ENCODE measurements at places on chromosomes 1 and 21.
A peak's percentile ranks its signal among the peaks of the same experiment; 100 is the strongest.

- no peak for DNase-seq
Observed at GRCh38 chr1:162135271-162135775, 65.8 kb downstream of the NOS1AP start.

- DNase-seq, result no peak
Observed at GRCh38 chr1:195899762-195900352, 708.4 kb downstream of the KCNT2 start.

- DNase-seq, result no peak
Observed at GRCh38 chr1:87044840-87045239, 130.4 kb downstream of the HS2ST1 start.

DNA sequence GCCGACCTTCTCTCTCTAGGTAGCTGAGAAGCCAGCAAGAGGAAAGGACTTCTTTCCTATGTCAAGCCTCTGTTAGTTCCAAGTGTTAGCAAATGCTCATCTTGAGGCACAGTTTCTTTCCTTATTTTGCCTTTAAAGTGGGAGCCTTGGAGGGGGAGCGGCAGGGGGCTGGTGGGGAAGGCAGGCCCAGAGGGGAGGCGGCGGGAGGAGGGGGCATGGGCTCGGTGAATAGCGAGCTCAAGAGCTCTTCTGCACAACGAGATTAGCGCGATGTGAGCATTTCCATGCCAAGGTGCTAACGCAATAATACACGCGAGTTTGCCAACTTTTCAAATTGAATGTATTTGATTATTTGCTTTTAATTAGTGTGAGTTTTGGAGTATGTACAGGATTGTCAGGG lies 372.6 kb downstream of the RPS6KC1 start:
- no peak for DNase-seq

DNA sequence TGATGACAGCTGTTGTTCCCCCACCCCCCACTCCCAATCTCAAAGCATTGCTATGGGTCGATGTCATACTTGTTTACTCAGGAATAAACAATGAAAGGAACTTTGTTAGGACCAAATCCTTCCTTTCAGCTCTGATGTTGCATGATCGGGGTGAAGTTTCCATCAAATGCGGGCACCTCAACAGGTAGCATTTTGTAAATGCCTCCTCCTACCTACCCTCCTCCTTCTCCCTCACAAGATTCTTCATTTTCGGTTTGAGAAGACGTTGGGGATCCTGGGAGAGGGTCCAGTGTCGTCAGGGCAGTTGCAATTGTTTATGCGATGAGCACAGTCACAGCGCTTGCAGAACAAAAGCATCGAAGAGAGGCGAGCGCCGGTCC lies 758 bp upstream of the HUNK start:
- DNase-seq, result no peak

DNA sequence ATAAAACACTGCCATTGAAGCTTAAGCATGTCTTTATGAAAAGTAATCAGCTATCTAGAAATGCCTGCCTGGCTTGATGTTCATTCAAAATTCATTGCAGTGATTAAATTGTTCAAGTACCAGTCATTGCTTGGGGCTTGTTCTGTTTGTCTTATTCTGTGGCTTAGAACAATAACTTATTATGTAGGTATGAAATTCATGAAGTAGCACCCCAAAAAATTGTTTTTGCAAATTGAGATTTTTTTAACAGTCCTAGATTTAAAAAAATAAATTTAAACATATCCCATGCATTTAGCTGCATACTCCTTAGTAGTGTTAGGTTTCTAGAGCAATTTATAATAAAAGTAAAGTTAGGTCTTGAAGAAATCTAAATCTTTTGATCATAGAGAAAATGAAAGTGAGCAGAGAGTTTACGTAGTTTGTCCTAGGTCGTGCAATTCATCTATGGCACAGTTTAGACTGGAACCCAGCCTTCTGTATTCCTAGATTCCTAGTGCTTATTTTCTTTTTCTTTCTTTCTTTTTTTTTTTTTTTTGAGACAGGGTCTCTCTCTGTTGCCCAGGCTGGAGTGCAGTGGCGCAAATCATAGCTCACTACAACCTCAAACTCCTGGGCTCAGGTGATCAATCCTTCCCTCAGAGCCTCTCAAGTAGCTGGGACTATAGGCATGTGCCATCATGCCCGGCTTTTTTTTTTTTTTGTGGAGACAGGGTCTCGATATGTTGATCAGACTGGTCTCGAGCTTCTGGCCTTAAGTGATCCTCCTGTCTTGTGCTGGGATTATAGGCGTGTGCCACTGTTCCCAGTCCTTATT lies 9.3 kb downstream of the MIER1 start:
- DNase-seq, result no peak

DNA sequence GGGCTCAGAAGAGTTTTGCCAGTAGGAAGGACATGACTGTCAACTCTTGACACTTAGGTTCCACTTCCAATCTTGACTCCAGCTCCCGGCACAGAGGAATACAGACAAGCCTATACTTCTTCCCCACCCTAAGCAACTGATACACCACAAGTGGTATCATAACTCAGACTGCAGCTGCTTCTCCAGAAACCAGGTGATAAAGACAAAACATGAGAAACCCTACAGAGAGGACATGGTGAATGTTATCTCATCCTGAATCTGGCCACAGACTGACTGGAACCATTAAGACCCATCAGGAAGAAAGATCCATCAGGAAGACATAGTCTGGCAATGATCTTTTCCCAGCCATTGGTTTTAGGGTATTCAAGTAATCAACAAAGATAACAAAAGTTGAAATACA lies 13.8 kb downstream of the PAXBP1 start:
- no peak for DNase-seq

- DNase-seq, result no peak
Observed at GRCh38 chr1:168288311-168289052, 7.8 kb downstream of the TBX19 start.

DNA sequence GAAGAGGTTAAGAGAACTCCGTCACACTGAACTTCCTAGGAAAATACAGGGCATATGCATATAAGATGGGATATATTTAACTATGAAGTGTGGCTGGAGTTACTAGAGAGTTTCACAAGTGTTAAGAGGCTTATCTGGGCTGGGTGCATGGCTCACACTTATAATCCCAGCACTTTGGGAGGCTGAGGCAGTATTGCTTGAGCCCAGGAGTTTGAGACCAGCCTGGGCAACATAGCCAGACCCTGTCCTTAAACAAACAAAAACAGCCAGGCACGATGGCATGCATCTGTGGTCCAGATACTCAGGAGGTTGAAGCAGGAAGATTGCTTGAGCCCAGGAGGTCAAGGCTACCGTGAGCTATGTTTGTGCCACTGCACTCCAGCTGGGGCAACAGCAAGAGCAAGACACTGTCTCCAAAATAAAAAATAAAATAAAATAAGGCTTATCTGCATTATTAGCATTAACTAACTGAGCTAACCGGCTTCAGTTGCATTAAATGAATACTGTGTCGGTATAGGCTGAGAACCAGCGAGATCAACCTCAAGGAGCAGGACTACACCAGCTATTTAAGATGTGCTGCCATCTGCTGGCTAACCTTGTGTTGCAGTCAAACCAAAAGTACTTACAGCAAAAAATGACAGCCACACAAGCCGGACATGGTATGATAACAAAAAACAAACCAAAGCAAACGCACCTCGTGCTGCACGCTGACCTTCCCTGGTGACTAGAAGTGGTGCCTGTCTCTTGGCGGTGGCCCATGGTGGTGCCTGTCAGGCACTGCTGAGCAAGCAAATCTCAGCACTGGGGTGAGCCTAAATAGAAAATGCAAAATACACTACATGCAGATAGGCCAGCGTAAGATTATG lies 19.7 kb upstream of the RBBP5 start:
- DNase-seq, result peak; percentile 81

DNA sequence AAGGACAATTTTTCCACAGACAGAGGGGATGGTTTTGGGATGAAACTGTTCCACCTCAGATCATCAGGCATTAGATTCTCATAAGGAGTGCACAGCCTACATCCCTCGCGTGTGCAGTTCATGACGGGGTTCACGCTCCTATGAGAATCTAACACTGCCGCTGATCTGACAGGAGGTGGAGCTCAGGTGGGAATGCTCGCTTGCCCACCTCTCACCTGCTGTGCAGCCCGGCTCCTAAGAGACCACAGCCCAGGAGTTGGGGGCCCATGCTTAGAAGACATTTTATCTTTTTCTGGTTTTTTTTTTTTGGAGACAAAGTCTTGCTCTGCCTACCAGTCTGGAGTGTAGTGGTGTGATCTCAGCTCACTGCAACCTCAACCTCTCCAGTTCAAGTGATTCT lies 16.0 kb downstream of the GNB1 start:
- no peak for DNase-seq

- DNase-seq, result no peak
Observed at GRCh38 chr21:27333096-27333495, 366.2 kb upstream of the ADAMTS5 start.

- no peak for DNase-seq
Observed at GRCh38 chr1:38926091-38926490, 15.5 kb downstream of the RHBDL2 start.

Measured in ELF-1 (cell line).